ENCODE measurements at places on chromosomes 4 and X.
A peak's percentile ranks its signal among the peaks of the same experiment; 100 is the strongest.

DNA sequence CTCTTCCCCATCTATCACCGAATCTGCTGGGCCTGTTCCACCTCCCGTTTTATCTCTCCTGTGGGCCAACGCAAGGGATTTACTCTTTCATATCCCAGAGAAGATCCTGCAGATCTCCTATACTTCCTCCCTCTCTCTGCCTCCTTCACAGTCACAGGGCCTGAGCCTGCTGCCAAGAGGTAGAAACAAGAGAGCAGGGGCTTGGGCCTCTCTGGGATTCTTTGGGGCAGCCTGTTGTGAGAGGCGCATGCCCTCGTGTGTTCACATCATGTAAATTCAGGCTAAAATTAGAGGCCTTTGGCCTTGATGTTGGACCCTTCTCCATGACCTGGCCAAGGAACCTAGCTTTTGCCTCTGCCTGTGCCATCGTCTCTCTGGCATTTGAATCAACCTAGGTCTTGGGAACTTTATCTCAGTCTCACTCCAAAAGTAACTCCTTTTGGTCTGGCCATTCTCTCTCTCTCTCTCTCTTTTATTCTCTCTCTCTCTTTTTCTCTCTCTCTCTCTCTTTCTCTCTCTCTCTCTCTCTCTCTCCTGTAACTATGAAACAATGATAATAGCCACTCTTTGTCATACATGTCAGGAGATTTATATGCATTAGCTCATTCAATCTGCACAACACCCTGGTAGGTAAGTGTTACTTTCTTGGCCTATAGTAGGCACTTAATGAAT lies 20.0 kb upstream of the EFNB1 start:
- DNase-seq, result no peak

- no peak for DNase-seq
These were observed 35.0 kb upstream of the MYOZ2 start for GRCh38 chr4:119100655-119101054.

DNA sequence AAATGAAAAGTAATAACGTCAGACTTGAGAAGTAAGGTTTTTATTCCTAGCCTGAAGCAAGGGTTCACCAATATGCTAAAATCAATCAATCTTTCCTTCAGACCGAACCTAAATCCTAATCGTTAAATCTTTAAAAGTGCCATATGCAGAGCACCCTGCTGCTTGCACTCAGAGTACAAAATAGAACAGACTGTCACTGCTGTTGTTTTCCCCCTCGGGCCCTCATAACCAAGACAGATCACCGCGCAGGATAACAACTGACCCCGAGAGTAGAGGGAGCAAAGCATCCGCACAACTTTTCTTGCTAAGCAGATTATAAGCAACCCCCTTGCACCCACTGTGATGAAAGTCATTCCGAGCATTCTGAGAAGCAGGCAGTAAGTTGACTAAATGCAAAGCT lies 550.9 kb upstream of the NDST4 start:
- no peak for DNase-seq

DNA sequence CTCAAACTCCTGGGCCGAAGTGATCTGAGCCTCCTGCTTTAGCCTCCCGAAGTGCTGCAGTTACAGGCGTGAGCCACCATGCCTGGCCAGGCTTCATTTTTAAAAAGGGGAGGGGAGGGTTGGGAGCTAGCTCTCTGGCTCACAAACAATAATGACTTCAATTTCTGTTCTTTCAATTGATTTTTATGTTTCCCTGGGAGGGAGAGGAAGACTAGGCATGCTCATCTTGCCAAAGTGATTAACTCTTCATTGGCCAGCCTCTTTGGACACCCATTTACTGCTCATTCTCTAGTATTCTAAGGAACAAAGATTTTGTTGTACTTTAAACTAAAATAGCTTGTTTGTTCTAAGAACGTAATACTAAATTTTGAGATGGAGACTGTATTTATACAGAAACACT lies 43.4 kb upstream of the TRIM2 start:
- no peak for DNase-seq

GRCh38 chr4:105543346-105543745 lies 9.1 kb upstream of the ARHGEF38 start:
- no peak for DNase-seq

DNA sequence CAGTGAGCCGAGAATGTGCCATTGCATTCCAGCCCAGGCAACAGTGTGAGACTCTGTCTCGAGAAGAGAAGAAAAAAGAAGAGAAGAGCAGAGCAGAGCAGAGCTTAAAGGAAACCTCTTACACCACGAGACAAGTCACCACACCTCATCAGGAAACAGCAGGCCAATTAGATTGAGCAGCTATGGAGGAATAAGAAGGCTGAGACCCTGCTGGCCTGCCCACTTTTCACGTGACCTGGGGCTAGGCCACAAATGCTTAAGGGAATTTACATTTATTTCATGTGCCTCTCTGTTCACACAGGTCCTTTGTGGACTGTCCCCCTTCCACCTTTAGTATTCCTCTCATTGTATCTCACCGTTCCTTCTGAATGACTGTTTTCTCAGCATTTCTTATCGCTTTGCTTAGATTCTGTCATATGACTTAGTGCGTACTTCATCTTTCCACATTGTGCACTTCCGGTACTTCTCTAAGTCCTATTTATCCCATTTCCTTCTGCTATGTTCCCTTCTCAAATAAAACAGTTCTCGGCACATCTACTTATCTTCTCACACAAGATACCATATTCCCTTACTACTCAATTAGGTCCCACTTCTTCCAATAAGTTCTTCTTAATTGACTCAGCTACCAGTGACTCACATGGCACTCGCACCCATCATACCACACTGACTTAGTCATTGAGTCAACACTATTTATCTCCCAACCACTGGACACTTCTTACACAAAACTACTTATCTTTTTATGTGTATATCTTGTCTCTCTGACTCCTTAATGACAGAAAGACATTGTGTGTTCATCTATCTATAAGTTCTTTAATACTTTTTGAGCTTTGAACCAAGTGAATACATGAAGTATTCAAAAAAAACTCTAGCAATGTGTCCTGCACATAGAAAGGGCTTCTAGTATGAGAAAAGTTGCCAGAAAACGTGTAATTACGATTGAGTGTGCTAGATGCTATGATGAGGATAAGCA lies 11.0 kb downstream of the CUL4B start:
- DNase-seq, result no peak

DNA sequence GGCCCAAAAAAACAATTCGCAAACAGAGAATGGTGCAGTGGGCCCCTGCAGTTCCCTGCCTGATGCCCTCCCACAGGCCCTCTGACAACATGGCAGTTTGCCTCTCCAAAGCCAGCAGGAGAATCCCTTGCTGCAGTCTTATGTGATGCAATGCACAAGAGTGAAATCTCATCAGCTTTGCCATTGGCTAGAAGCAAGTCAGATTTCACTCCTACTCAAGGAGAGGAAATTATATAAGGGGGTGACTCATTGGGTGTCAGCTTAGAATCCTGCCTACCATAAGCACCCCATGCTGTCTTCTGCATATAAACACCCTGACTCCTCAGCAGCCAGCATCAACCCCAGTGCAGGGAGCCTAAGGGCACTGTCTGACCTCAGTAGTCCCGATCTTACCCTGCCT lies 157.3 kb upstream of the LDB2 start:
- DNase-seq, result no peak

- DNase-seq, result no peak
These were observed 117.9 kb upstream of the TBC1D9 start for GRCh38 chr4:140874056-140874455.

- no peak for DNase-seq
These were observed 335 bp upstream of the CD38 start for GRCh38 chr4:15777697-15778288.

DNA sequence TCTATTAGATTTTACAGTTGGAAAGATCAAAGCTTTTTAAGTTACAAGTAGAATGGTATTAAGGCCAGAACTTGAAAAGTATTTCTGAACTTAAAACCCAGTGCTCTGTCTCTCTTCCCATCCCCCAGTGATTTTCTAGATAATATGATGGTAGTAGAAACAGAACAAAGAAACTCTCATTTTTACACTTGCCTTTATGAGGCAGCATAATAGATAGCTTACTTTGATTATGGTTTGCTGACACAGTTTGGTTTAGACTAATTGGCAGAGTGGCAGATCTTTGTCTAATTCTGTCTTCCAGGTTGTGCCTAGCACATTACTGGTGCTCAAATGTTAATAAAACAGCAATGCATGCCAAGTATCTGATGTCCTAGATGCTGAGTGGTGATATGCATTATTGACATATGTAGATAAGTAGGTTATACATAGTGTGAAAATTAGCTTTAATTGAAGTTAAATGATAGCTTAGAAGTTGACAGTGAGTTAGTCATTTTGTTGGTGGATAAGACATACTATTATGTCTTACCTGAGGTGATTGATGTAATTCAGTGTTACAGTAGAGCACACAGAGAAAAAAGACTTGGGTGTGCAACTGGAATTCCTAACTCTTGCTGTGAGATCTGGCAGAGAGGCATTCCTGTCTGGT lies 4.3 kb upstream of the RAPGEF2 start:
- no peak for DNase-seq

GRCh38 chrX:131739823-131740222 lies 195.9 kb downstream of the OR13H1 start:
- no peak for DNase-seq

DNA sequence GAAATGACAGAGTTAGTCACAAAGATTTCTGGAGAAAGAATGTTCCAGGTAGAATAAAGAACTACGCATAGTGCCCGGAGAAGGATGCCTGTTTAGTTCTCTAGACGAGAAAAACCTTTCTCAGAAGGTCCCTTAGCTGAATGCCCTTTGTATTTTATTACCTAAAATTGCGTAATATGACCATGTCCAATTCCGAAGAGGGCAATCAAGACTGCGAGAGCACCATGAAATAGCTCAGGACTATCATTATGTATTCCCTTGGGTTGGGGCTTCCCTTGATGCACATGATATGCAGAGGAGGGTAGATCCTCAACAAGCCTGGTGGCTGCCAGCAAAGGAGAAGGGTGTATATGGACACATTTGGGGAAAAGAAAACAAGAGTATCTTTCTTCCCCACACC lies 358.1 kb upstream of the FTHL17 start:
- DNase-seq, result no peak

- DNase-seq, result peak; percentile 7
These were observed 219.8 kb downstream of the ZNF674 start for GRCh38 chrX:46325312-46325877.

- no peak for DNase-seq
These were observed 323.0 kb downstream of the HS3ST1 start for GRCh38 chr4:11105715-11106114.

- no peak for DNase-seq
These were observed 685 bp downstream of the COMMD8 start for GRCh38 chr4:47462799-47463234.

GRCh38 chr4:95231681-95232080 lies 317.1 kb downstream of the UNC5C start:
- no peak for DNase-seq

GRCh38 chrX:154084449-154085300 lies 12.8 kb downstream of the MECP2 start:
- DNase-seq, result no peak

- no peak for DNase-seq
These were observed 55.7 kb upstream of the CCDC160 start for GRCh38 chrX:134181275-134181660.

GRCh38 chr4:7428261-7429068 lies 6.3 kb downstream of the PSAPL1 start:
- no peak for DNase-seq

DNA sequence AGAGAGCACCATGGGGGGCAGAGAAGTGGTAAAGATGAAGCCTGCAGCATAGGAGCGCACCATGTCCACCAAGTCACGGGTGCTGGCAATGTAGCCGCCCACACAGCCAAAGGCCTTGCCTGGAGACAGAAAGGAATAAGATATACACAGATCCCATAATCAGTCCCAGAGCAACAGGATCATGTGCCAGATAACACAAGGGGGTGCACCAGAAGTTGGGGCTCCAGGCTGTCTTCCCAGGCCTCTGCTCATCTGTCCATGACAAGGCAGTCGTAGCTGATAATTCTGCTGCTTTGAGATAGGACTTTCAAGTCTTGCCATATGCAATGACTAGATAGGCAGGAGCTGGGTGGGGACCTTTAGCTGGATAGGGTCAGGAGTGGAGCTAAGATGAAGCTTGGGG lies 14.7 kb downstream of the APEX2 start:
- DNase-seq, result no peak

GRCh38 chr4:80086296-80086695 lies 13.3 kb upstream of the ANTXR2 start:
- DNase-seq, result no peak

GRCh38 chr4:78753091-78753490 lies 23.1 kb upstream of the BMP2K start:
- DNase-seq, result no peak

DNA sequence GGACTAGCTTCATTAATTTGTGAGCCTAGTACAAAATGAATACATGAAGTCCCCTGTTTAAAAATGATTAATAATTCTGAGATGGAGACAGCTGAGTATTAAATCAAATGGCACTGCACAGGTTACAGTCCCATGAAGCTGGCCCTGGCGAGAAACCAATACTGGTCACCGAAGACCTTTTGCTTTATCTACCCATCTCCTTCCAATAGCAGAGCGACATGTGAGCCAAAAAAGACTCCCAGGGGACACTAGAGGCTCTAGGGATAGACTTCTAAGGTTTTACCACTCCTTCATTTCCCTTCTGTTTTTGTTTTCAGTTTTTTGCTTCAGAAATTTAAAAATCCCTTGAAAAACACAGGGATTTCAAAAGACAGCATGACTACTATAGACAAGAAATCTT lies 97.0 kb upstream of the CCSER1 start:
- DNase-seq, result no peak

DNA sequence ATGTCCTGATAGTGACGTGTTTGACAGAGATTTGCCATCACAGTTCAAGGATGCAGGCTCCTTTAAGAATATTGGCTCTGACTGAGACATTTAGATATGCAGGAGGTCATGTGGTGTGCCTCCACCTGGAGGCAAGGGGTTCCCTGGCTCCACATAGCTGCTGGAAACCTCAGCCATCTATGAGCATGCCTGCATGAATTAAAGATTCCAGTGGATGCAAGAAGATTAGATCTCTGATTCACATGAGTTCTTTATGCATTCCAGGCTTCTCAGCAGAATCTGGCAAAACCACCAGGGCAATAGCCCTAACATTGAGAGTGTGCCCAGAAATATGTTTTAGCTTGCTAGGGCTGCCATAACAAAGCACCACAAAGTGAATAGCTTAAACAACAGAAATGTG lies 298.5 kb upstream of the AADAT start:
- DNase-seq, result no peak

Measured in stimulated activated CD8-positive, alpha-beta memory T cell treated with anti-CD3 and anti-CD28 coated beads, Interleukin-4, amount 100 ng/mL, for 1 hour (primary cell).